ENCODE measurements at places on chromosomes 6 and 20. TPM values are rescaled to one million over a fixed set of nuclear protein-coding genes. Genes with fewer than 3 reads are reported as not detected.

Gene HS3ST5
- total RNA-seq = not detected

Gene ANKRD66
- total RNA-seq = not detected

Gene ENPP4
- total RNA-seq = 0.74 TPM

Gene TFAP2D
- total RNA-seq = not detected

Gene OR2H2
- total RNA-seq = not detected
